ENCODE measurements at places on chromosomes 2 and 18.

GRCh38 chr2:228657807-228658402 lies 476.4 kb upstream of the SPHKAP start:
- DNase-seq: no peak

DNA sequence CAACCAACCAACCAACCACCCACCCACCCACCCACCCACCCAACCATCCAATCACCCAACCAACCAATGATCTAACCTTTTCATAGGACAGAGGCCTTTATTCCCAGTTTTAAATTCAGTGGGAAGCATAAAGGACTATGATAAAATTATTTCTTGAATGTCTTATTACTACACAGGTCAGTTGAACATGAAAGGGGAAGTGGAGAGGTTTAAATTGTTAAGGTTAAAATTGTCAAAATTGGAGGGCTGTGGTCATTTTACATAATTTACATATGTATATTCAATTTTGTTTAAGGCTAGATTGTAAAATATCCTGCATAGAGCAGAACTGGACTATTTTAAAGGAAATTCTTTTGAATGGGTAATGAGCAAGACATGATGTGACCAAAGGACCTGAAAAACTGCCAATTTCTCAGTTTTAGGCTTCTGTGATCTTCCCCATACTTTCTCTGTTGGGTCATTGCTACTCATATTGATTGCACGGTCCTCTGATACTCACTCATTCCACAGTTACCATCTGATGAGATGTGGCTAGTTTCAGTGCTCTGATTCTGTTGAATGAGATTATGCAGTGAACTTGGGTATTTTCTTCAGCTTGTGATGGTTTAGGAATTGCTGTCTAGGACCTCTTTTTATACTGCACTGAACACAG lies 127.4 kb downstream of the PLCL1 start:
- no peak for DNase-seq

DNA sequence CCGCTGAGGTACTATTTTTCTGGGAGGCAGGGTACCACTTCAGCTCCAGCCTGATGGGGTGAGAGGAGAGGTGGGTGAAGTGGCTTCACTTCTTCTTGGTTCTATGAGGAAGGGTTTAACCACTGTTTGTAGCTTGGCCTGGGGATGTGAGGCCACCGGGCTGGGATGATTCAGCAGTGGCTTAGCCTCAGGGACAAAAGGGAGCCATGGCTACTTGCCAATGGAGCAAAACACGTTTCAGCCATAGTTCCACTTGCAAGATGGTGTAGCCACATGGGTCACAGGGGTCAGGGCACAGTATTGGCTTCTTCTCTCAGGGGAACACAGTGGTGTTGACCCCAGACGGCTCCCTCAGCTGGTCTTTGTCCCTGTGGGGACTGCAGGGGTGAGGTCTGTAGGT lies 14.9 kb downstream of the ZDBF2 start:
- no peak for DNase-seq

DNA sequence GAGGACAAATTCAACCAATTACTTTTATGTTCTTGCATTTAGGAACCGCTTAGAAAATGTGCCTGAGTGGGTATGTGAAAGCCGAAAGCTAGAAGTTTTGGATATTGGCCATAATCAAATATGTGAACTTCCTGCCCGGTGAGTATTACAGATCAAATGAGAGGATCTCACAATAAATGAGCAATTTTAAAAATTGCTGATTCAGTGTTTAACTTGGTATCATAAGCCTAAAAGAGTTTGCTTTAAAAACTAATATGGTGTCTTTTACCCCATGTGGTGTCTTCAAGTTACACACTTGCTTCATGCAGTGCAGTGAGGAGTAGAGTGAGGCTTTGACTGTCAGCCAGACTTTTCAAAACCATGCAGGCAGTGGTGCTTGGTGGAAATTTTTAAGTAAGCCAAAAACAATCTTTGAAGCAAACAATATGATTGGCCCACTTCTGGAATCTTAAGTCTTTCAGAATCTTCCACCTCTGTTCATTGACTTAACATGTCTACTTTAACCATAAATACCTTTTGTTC lies 199.6 kb downstream of the PHLPP1 start:
- DNase-seq: no peak

DNA sequence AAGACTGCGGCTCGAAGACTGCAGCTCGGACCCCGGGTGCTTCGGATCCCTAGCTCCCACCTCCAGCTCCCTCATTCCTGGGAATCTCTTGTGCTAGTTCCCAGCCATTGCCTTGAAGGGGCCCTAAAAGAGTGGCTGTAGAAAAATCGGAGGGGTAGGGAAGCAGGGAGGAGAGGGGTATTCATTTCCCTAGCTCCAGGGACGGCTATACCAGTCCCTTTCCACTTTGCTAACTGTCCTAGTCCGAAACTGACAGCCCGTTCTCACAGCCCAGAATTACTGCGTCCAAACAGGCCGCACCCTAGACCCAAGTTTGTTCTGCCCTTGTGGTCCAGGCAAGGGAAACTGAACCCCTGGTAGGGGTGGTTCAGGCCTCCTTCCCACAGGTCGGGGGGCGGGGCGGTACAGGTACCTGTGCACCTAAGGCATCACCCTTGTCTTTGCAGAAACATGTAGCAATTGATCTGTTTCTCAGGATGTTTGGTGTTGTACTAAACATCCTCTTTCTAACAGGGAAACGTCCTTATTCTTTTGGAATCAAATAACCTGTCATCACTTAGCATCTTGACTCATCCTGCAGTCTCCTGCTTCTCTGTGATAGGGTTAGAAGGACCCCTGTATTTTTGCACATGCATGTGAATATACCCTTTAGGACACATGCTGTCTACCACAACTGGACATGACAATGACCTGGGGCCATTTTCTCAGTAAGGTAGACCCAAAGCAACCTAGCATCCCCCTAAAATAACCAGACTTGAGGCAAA lies 4.0 kb downstream of the EMX1 start:
- DNase-seq: no peak

DNA sequence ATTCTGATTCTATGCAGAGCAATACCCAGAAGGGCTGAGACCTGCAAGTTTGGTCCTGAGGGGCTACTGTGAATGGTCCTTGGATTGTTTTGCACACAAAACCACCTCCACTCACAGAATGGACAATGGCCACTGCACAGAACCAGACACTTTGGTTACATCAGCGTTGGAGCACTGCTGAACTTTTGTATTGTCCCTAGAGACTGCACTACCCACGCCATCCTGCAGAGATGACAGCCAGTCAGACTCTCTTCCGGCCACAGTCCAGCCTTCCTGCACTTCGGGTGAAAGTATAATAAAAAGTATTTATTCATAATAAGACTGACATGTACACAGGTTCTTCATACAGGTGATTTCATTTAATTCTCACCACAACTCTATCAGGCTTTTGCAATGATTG lies 35.7 kb downstream of the CELF4 start:
- no peak for DNase-seq

DNA sequence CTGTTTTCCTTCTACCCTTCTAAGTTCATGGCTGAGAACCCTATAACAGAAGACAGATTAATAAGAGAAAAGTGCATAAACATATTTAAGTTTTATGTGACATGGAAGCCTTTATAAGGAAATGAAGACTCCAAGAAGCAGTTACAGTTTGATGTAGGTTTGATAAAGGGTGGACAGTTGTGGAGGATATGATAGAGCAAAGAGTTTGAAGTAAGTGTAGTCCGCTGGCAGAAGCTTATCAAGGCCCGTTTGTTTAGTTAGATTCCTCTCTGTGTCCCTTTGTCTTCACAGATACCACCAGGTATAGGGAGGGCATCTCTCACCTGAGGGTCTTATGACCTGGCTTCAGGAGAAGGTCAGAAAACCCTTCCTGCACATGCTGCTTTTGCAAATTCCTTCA lies 10.4 kb upstream of the CASP8 start:
- DNase-seq: no peak

- no peak for DNase-seq
These were observed 356.9 kb upstream of the SMIM21 start for GRCh38 chr18:75784390-75784789.

- no peak for DNase-seq
These were observed 637.2 kb downstream of the DCDC2C start for GRCh38 chr2:4340536-4340935.

DNA sequence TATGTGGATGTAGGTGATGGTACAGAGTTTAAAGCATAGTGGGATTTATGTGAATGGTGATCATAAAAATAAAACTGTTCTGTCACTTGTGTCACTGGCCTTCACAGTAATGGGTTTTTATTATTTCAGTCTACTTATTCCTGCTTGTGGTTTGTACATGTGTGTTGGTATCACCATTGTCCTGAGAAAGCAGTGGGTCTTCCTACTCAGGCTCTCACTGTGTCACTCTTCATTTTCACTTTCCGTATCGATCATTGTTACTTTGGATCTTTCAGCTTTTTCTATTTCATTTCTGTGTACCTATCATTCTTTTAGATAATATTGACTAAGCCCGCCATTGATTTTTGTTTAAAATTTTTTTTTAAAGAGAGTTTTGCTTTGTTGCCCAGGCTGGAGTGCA lies 7.4 kb downstream of the MRPL30 start:
- no peak for DNase-seq

DNA sequence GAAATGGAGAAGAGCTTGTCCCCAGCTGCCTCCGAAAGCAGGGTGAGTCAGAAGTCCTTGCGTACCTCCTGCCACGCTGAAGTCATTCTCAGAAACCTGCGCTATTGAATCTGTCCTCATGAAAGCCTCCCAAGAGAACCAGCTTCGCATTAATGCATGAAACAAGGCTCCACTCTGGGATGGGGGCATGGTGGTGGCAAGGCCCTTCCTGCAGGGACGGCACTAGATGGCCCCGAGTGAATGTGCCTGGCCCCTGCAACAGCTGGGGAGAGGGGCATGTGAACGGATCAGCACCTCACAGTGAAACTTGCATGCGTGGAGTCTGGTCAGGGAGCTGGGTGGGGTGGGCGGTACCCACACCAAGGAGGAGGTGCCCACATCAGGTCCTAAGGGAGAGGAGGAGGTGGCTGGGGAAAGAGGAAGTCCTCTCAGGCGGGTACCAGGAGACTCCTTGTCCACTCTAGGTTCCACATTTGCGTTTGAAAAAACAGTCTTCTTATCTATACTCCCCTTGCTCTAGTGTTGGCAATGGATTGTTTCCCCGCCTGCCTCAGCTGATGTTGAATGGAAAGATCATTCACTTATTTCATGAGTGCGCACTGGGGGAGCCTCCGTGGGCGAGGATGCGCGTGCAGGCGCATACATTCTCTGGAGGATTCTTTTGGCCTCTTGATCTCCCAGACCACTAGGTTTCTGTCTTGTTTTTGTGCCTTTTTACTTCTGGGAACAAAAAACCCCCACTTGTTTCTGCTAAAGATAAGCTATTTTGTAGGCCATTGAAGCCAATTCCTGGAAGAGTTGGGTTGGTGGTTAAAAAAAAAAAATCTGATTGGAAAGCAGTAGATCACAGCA lies 104.7 kb downstream of the KLHL29 start:
- no peak for DNase-seq

DNA sequence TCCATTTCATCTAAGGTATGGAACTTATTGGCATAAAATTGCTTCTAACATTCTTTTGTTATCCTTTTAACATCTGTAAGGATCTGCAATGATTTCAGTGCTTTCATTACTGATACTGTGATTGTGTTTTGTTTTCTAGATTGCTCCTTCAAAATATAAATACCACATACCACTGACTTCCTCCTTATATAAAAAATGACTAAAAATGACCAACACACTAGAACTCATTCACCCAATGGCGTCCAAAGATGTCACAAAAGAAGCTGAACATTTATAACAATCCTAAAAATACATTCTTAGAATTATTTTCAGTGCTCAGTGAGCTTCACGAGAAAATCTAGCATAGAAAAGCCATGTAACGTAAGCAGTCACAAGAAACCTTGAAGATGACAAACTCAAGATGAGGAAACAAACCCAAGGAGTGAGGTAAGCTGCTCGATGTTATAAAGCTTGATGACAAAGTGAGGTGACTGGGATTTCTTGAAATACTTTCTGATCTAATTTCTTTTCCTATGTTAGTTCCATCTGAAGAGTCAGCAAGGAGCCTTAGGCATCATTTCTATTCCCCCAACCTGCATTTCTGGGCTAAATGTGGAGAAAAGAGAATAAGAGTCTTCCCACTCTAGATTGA lies 42.6 kb downstream of the PNO1 start:
- no peak for DNase-seq

DNA sequence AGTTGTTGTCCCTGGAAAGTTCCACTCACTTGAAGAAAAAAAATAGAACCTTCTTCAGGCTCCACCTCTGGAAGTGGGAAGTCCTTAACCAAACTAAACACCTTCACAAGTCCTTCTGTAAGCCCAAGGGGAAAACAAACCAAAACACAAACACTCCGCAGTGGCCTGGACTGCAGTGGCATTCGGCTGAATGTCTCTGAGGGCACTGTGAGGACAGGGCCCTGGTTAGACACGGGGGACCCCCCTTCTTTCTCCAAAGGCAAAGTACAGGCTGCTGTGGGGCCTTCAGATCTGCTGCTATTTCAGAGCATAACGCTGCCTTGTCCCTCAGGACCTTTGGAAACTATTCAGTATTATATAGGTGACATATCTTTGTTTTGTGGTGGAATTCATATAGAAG lies 28.1 kb downstream of the FOSL2 start:
- no peak for DNase-seq

GRCh38 chr2:168252976-168253375 lies 5.6 kb upstream of the STK39 start:
- DNase-seq: no peak

DNA sequence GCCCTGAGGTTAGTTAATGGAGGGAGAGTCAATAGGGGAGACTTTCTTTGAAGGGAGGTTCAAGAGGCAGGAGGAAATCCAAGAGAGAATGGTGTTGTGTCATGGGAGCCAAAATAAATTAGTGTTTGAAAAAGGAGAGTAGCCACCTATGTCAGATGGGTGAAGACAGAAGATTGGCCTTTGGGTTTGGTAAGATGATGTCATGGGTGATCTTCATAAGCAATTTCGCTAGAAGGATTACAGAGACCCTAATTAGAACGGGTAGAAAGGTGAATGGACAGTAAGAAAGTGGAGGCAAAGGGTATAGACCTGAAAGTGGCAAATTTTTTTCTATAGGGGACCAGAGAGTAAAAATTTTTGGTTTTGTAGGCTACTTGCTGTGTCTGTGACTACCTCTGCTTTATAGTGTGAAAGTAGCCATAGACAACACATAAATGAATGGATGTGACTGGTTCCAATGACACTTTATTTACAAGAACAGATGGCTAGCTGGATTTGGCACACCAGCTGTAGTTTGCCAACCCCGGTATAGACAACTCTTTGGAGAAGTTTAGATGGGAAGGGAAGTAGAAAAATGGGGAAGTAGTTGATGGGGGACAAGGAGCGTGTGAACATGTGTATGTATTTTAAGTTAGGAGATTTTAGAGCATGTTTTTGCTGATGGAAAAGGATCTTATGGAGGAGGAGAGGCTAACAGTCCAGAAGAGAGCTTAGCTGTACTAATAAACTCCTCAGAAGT lies 9.3 kb downstream of the STAMBP start:
- no peak for DNase-seq

GRCh38 chr2:233474308-233475160 lies 92.0 kb downstream of the USP40 start:
- DNase-seq: no peak

GRCh38 chr2:85997017-85997970 lies 108.4 kb downstream of the POLR1A start:
- DNase-seq: no peak

Data from stimulated activated CD4-positive, alpha-beta T cell treated with anti-CD3 and anti-CD28 coated beads, TNF-alpha, amount 100 ng/mL, for 4 hours (primary cell).